GM13976 (cell line): ENCODE measurements at places on chromosomes 4 and X.

DNA sequence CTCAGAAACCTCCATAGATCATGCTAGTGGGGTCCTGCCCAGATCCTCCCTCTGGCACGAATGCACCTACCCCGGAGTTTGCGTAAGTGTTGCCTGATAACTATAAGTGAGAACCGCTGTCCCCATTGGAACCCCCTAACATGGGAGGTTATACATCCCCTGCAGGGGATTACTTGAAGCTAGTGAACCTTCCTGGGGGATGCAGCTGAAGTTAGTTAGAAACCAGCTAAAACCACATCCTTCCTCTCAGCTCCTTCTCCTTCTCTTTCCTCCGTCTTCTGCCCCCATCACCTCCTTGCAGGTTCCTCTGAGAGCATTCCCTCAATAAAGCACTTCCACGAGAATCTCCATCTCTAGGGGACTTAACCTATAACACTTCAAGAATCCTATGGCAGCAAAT lies 95.0 kb downstream of the ZNF827 start:
- no peak for DNase-seq

- DNase-seq = no peak
Measured at GRCh38 chrX:42242004-42242403, 318.6 kb upstream of the CASK start.

DNA sequence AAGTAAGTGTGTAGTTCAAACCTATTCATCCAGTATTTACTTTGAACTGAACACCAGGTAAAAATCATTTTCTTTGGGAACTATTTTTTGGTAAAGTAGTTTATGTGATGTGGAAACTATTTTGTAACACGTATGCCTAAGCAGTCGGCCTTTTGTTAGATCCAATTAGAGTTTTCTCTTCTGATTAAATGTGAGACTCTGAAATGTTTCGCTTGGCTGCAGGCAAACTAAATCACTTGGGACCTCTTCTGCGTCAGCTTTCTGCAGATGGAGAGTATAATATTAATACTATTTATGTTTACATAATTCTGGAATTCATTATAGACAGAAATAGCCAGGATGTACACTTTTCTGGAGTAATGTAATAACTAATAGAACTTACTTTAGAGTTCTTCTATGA lies 46.9 kb downstream of the BMPR1B start:
- no peak for DNase-seq

DNA sequence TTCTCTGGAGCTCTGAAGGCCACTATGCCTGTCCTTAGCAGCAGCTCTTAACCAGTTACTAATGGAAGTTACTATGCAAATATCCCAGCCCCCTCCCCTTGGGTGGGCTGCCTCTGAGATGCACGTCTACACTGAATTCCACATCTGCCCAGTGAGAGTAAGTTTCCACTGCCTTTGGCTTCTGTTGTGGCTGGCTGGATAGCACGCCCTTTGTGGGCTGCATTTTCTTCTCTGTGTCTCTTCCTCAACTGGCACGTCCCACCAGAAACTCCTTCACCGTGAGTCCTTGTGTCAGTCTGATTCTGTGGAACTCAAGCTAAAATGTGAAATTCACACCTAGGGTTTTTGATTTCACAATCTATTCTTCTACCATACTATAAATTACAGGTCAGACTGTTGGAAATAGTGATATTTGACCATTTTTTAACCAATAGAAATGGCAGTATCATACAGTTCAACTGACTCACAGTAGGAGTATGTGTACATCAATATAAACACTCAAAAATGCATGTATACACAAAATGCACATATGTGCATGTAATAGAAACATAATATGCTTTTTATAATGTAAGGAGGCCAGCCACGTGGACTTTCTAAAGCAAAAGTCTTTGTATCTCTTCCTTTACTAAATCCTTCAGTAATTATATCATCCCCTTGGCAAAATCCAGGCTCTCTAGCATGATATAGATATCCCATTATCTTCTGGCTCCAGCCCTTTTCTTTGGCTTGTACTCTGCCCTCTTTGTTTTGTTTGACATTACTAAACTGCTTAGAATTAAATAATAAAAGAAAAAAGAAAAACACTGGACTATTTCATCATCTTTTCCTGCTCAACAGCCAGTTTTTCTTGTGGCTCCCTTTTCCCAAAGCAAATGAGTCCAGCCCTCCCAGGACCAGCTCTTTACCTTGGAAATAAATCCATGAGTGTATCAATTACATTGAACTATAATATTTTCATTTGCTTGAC lies 33.2 kb upstream of the LDB2 start:
- no peak for DNase-seq

GRCh38 chrX:145825896-145826295 lies 8.3 kb downstream of the SLITRK2 start:
- no peak for DNase-seq

GRCh38 chr4:155809835-155810234 lies 51.0 kb downstream of the GUCY1B1 start:
- peak; percentile 30 for DNase-seq
